Transverse colon (tissue), 4 donors: ENCODE measurements at places on chromosomes 16 and 17. TPM values are rescaled to one million over a fixed set of nuclear protein-coding genes. Genes with fewer than 3 reads are reported as not detected.
A peak's percentile ranks its signal among the peaks of the same experiment; 100 is the strongest.

The ASPA gene
- total RNA-seq = 5.2 TPM

The GHDC gene
- total RNA-seq = 10.8 TPM

The ATP2A1 gene
- 1.4 TPM for total RNA-seq

The ADAM11 gene
- total RNA-seq = 2.0 TPM

The CHAD gene
- 59.8 TPM for total RNA-seq

The GGA3 gene
- total RNA-seq = 78.6 TPM

The TEKT5 gene
- 2.5 TPM for total RNA-seq

- no peak for DNase-seq
Observed at GRCh38 chr17:58326609-58327362, 1.8 kb downstream of the TSPOAP1 start.

- DNase-seq = peak; percentile 48
Observed at GRCh38 chr17:81509207-81509971, 3.2 kb downstream of the ACTG1 start.

DNA sequence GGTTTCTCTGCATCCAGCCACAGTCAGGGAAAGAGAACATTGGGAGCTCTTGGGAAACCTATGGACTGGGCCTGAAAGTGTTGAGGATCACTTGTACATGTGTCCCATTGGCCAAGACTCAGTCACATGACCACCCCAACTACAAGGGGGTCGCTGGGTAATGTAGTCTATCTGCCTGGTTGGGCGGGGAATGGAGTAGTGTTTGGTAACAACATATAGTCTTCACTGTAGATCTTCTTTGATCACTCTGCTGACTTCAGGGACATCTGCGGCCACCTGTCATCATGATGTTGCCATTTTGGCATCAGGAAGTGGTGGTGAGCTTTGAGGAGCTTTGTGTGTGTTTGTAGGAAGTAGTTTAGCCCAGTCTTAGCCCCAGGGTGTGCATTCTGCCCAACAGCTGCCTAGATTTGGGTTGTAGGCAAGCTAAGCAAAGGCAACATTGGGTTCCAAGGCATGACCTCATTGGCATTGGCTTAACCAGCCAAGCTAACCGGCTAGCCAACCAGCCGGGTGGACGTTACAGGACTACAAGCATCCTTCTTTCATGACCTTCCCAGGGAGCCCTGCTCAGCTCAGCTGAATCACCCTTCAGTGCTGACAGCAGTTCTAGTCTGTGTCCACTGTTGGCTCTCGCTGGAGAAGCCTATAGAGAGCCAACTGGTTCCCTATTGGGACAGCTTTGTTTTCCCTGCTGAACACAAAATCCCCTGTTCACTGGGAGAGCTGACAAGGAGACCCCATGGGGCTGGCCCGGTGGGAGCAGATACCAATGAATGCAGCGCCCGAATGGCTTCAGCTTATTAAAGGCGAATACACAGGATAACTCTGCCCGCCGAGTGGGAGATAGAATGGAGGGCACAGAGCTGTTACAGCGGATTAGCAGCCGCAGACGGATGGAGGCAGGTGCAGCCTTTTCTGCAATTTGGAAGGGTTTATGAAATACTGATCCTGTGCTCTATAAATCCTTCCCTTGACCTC lies 178.6 kb downstream of the NTN1 start:
- DNase-seq = no peak

GRCh38 chr17:21361020-21361809 lies 14.9 kb upstream of the KCNJ12 start:
- no peak for DNase-seq

DNA sequence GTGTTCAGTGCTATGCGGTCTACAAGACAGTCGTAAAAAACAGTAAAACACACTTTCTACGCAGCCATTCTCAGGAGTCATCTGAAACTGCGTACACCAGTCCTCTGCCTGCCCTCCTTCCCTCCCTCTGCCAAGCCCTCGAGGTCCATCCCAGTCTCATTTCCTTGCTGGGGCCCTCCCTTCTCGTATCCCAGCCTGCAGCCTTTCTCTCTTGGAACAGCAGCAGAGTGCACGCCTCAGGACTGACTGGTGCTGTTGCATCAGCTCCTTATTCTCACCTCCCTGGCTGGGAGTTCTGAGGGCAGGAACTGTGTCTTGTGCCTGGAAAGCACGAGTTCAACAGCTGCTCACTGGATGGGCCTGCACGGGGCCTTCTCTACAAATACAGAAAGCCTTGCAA lies 12.5 kb downstream of the FAHD1 start:
- DNase-seq = no peak

- DNase-seq = no peak
Observed at GRCh38 chr17:57470906-57471305, 214.6 kb downstream of the MSI2 start.

DNA sequence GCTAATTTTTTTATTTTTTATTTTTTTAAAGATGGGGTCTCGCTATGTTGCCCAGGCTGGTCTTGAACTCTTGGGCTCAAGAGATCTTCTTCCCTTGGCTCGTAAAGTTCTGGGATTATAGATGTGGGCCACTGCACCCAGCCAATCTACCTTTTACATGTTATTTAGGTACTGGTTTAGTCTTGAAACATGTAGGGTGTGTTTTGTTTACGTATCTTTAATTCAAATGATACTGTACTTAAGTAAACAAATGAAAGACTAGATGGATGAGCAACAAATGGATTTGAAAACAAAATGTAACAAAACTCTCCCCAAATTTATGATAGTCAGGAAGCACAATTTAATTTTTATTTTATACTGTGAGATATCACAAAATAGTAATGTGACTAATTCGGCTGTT lies 207.7 kb downstream of the LGALS9B start:
- DNase-seq = no peak

DNA sequence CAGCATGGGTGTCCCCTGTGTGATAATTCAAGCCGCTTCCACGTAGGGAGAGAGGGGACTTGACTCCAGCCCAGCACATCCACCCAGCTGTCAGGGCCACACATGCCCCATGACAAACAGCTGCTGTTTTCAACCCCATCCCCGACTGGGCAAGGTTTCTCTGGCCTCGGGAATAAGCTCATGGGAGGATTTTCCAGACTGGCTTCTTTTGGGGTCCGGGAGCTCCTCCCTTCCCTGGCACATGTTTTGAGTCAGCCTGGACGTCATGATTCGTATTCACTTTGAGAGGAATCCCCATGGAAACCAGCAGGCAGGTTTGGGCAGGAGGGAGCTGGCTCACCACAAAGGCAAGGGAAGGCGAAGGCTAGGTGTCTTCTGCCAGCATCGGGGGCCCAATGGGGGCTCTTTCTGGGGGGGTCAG lies 156.4 kb downstream of the CMIP start:
- no peak for DNase-seq

GRCh38 chr17:73985466-73986015 lies 217.9 kb upstream of the RPL38 start:
- DNase-seq = no peak

DNA sequence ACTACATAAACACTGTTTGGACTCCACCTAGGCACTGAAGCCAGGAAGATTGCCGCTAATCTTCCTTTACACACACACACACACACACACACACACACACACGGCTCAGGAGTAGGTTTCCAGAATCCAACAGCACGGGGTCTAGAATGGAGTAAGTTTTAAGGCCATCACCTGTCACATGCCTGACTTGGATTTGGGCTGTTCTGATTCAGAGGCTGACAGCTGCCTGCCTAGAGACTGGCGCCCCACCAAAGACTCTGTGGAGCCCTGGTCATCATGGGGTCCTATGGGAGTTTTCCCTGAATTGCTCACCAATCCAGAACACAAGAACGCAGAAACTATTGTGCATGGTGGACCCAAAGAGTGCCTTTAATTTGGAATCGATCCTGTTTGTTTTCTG lies 10.9 kb downstream of the CDRT4 start:
- no peak for DNase-seq
